ENCODE measurements at places on chromosomes 4 and X. TPM values are rescaled to one million over a fixed set of nuclear protein-coding genes. Genes with fewer than 3 reads are reported as not detected.

Gene HMGN5
- 0.78 TPM for total RNA-seq

Gene XG
- total RNA-seq = 0.29 TPM

Gene MAGEA12
- total RNA-seq = not detected

Gene ANXA3
- total RNA-seq = 14.0 TPM

Gene CFP
- 0.51 TPM for total RNA-seq

Gene MTCP1
- total RNA-seq = 15.6 TPM

Gene ENOPH1
- 12.5 TPM for total RNA-seq

Gene SMR3B
- total RNA-seq = not detected

Gene DAPP1
- 1.0 TPM for total RNA-seq

Gene GAGE12D
- not detected for total RNA-seq

Gene LEF1
- 0.37 TPM for total RNA-seq

Gene NUDT11
- 0.17 TPM for total RNA-seq

Gene FHDC1
- 0.27 TPM for total RNA-seq

Gene OPHN1
- total RNA-seq = 3.6 TPM

Gene GPRIN3
- total RNA-seq = 1.4 TPM
